ENCODE measurements at places on chromosomes 12 and 14.
A peak's percentile ranks its signal among the peaks of the same experiment; 100 is the strongest.

GRCh38 chr14:47270715-47271114 is 404.7 kb downstream of the MDGA2 start:
- peak; percentile 52 for DNase-seq

DNA sequence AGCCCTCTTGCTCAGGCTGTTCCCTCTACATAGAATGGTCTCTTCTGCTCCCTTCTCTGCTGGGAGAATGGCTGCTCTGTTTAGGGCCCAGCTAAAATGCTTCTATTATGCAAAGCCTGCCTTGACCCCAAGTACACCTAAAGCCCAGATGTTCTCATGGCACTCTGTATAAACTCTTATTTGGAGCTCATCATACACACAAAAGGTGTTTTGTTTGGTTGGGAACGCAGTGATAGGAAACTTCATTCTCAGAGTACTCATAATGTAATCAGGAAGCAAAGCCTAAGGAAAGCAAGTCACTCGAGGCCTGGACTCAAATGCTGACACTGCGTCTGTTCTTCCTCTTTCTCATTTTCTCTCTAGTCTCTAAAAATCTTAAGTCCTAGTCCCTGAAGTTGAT is 38.2 kb upstream of the SYCP3 start:
- peak; percentile 90 for DNase-seq

- DNase-seq = no peak
These were observed 88.1 kb downstream of the ITPR2 start for GRCh38 chr12:26744697-26745440.

- DNase-seq = no peak
These were observed 17.5 kb downstream of the MARK3 start for GRCh38 chr14:103402695-103403094.

GRCh38 chr14:90585106-90585505 is 188.3 kb downstream of the CALM1 start:
- DNase-seq = no peak

GRCh38 chr12:8026291-8026900 is 6.1 kb upstream of the FOXJ2 start:
- peak; percentile 99 for DNase-seq

DNA sequence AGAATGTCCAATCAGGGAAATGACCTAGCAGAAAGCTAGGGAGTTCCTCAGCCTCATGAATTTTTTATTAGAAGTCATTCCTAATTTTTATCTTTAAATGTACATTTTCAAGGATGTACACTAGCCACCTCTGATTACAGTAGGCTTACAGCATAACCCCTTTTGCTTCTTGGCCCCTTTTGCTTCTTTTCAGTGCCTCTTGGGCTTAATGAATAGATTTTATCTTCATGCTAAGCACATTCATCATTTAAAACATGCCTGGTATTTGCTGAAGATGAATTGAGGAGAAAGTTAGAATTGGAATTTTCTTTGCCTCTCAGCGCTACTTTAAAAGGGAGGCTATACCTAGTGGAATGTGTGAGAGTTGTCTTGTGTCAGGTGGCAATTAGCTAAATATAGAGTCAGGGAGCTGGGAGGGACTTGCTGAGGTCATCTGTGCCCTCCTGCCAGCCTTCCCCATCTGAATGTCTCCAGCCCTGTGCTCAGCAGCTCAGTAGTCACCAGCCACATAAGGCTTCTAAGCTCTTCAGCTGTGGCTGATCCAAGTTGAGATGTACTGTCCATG is 132.1 kb downstream of the SAMD4A start:
- no peak for DNase-seq

DNA sequence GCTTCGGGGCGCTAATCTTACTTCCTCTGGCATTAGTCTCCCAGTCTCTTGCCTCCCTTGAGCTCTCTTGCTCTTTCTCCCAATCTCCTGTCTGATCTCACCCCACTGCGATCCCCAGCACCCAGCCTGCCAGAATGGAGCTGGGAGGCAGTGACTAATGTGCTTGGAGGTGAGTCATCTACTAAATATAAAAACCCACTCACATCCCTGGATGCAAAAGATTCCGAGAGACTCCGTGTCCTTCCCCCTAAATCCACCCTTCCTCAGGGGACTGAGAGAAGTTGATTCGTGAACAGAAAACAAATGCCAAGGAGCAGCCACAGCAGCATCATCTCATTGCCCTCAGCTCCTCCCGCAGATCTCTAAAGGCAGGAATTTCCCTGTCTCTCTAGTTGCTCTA is 45.7 kb upstream of the KCNA5 start:
- DNase-seq = no peak

- DNase-seq = no peak
These were observed 83.8 kb downstream of the PTPRB start for GRCh38 chr12:70553391-70553859.

GRCh38 chr12:71187379-71187778 is 29.6 kb upstream of the TSPAN8 start:
- DNase-seq = no peak

DNA sequence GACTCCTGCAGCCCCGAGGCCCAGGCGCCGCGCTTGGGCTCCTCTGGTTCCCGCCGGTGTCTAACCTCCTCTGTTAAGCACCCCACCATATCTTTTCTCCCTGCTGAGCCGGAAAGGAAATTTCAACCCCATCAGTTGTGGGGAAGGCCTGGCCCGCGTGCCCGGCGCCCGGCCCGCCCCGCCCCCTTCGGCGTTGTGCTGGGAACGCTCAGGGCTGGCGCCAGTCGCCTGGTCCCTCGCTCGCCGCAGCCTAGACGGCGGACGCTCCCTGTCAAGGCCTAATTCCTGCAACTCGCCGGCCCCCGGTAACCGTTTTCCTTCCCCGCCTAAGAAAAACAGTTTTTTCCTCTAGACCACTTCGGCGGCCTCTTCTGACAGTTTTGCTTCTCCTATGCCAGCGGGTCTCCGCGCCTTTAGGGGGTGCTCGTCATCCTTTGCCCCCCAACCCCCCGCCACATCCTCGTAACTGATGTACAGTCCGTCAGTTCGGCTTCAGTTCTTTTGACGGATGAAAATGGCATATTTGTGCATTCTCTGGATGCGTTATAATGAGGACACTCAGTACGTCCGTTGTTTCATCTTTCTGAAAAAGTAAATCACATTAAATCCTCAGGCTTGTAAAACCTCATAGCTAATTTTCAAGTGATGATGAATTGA is 506 bp upstream of the NAP1L1 start:
- no peak for DNase-seq

GRCh38 chr14:36662543-36663403 is 1.1 kb downstream of the PAX9 start:
- DNase-seq = no peak

GRCh38 chr14:59126714-59127436 is 61.6 kb upstream of the DAAM1 start:
- peak; percentile 71 for DNase-seq

GRCh38 chr14:69351911-69352310 is 46.2 kb downstream of the ERH start:
- DNase-seq = no peak

GRCh38 chr12:52808573-52809160 is 5.2 kb downstream of the KRT4 start:
- DNase-seq = no peak

GRCh38 chr12:9064201-9064814 is 51.4 kb downstream of the A2M start:
- peak; percentile 54 for DNase-seq

GRCh38 chr12:95215949-95216348 is 1.3 kb downstream of the FGD6 start:
- DNase-seq = no peak

- no peak for DNase-seq
These were observed 171.8 kb upstream of the PARP11 start for GRCh38 chr12:4044736-4045730.

- DNase-seq = no peak
These were observed 11.3 kb downstream of the NCOR2 start for GRCh38 chr12:124556074-124556466.

DNA sequence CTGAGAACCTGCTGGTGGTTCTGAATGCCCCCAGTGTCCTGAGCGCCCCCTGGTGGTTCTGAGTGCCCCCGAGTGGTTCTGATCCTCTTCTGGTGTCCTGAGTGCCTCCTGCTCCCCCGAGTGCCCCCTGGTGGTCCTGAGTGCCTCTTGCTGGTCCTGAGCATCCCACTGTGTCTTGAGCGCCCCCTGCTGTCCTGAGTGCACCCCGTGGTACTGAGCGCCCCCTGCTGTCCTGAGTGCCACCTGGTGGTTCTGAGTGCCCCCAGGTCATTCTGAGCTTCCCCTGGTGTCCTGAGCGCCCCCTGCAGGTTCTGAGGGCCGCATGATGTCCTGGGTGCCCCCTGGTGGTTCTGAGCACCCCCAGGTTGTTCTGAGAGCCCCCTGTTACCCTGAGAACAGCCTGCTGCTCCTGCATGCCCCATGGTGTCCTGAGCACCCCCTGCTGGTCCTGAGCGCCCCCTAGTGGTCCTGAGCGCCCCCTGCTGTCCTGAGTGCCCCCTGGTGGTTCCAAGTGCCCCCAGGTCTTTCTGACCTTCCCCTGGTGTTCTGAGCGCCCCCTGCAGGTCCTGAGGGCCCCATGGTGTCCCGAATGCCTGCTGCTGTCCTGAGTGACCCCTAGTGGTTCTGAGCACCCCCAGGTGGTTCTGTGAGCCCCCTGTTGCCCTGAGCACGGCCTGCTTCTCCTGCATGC is 1165.4 kb downstream of the TMEM121 start:
- no peak for DNase-seq

DNA sequence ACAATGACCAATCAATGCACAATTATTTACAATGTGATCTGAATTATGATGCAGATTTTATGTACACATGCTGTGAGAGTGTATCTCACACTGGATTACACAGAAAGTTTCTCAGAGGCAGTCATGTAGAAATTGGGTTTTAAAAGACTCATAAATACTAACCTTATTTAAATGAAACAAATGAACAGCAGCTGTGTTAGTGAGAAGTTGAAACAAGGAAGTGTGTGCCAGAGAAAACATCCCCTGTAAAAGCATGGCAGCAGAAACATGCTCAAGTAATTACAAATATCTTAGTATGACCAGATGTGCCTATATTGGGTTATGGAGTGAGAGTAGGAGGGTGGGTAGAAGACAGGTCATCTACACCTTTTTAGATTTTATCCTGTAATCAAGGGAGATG is 723.7 kb downstream of the C12orf50 start:
- DNase-seq = no peak

GRCh38 chr12:8584004-8584403 is 28.7 kb downstream of the AICDA start:
- DNase-seq = no peak

DNA sequence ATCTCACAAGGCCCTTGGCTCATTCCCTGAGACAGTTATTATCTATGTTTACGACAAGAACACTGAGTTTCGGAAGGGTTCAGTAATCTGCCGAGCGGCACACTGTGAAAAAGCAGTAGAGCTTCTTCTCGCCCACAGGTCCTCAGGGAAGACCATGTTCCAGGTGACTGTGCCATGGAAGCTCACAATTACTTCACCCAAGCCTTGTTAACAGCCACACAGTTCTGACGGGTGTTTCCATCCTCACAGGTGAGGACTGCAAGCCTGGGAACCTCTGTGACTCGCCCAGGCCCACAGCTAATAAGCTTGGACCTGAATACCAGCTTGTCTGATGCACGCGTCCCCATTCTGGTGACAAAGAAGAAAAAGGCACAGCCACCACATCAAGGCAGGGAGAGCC is 15.4 kb downstream of the SETD3 start:
- DNase-seq = no peak

GRCh38 chr14:39264558-39264957 is 30.8 kb downstream of the MIA2 start:
- no peak for DNase-seq

DNA sequence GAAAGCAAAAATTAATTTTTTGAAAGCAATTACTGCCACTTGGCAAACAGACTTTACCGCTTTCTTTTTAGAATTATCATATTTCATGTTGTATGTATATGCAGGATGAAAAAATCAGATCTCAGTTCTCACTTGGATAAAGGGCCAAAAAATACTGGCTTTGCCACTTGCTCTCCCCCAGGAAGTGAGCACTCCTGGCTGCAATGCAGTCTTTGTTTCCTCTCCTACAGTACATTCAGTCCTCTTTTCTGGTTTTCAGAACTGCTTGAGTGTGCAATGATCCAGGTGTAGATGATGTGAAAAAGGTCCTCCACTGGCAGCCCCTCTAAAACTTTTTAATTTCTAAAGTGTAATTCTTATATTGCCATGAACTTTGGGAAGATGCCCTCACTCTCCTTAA is 183.4 kb downstream of the SLC25A21 start:
- DNase-seq = no peak

GRCh38 chr12:69123919-69124638 is 115.3 kb upstream of the CPSF6 start:
- DNase-seq = no peak

DNA sequence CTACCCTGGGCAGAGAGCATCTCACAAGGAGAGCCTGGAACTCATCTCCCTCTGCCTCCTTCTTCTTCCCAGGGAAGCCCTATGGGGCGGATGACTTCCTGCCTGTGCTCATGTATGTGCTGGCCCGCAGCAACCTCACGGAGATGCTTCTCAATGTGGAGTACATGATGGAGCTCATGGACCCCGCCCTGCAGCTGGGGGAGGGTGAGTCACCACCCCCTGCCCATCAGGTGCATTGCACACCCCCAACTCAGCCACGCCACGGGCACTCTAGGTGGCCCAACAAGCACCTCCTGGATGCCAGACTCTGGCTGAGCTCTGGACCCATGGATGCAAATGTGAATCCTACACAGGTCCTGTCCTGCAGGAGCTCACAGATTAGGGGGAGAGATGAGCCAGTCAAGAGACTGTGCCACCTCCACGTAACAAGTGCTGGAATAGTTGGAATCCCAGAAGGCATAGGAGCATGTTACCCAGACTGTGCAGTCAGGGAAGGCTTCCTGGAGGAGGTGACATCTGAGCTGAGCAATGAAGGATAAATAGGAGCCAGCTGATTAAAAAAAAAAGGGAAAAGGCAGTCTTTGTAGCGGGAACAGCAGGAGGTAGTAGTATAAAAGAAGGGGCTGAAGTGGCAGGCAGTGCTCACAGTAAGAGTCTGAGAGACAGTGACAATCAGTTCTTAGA is 71.9 kb downstream of the LGMN start:
- DNase-seq = no peak

DNA sequence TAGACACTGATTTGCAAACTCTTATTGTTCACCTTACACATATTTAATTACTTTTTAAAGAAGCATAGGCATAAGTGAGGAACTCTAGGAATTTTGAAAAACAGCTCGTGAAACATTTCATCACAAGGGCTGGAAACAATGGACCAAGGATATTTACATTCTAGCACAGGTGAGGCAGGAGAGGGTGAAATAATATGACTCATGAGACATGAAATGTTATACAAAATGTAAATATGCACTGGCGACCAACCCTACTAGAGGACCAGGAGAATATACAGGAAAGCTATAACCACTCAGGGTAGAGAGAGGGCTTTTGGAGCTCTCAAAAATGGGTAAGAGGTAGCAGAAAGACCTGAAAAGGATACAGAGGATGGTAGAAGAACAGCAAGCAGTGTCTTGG is 115.3 kb downstream of the PTGER2 start:
- no peak for DNase-seq

All from COLO829 (cell line).